ENCODE measurements at places on chromosomes 7 and 10.

- no peak for DNase-seq
Measured at GRCh38 chr10:47278152-47278473, 21.9 kb upstream of the GDF10 start.

DNA sequence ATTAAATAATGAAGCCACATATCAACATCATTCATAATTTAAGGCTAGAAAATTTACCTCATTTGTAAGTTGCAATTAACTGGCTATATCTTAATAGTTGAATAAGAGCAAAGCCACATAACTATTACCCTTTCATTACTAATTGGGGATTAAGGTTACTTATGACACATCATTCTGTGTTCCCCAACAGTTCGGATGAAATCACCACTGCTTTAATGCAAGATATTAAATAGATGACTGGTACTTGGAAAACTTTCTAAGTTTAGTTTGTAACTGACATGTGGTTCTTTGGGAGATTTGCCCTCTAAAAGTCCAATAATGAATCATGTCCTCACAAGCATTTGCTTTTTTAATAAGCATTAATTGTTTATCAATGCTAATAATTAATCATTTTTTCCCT is 109.1 kb downstream of the MTERF1 start:
- DNase-seq, result no peak

DNA sequence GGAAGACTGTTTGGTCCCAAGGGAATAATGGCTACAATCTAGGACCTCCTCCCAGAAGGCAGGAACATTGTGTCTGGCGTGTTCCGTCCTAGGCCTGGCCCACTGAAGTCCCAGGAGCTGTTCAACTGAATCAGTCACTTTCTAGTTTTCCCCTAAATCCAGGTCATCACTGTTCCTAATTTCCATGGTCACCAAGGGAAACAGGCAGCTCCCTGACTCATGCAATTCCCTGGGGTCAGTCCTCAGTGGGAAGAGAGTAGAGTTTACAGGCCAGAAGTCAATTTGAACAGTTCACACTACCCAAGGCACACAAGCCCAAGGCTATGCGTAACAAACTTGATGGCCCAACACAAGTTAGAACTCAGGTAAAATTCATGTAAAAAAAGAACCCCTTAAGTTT is 44.0 kb downstream of the CREB3L2 start:
- no peak for DNase-seq

- no peak for DNase-seq
Measured at GRCh38 chr10:116715341-116715740, 27.0 kb downstream of the HSPA12A start.

- no peak for DNase-seq
Measured at GRCh38 chr10:96512524-96513304, 1.0 kb downstream of the TLL2 start.

GRCh38 chr7:138603549-138604318 is 97.4 kb downstream of the SVOPL start:
- no peak for DNase-seq

DNA sequence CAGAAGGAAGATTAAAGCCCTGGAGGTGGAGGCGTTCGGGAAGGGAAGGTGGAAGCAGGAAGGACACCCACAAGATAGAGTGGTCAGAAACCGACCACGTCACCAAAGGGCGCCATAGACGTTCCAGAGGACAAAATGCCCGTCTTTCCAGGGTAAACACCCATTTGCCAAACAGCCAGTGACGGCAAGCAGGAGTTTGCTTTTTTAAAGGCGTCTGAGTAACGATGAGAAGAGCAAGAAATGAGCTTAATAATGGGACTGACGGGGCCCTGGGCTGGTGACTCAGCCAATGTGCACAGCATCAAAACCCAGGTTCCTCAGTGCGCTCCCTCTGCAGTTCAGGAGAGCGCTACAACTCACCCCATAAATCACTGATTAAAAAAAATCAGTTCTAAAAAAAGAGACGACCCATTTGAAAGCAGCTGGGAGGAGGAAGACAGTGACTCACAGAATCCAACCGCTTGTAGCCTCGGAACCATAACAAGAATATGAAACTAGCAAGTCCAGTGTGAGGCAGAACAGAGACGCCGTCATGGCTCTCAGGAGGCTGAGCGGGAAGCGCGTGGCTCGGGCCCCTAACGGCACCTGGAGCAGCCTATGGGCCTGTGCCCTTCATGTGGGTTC is 5.9 kb downstream of the DIP2C start:
- DNase-seq, result no peak

- no peak for DNase-seq
Measured at GRCh38 chr7:139427788-139428187, 55.7 kb downstream of the KLRG2 start.

DNA sequence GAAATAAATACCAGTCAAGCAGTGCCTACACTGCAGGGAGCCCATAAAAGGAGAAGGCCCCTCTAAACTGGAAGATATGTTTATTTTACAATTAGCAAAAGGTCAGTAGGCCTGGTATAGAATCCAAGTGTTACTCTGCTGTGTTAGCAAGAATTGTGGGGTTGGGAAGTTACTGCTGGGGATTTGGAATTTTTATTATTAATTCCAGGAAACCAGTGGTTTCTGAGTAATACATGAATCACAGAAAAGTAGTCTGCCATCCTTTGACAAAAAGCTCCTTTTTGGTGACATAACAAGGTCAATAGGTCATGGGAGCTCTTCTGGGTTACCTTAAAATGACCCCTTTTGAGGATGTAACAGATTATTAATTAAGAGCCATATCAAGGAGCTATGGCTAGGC is 67.4 kb downstream of the ZNF92 start:
- DNase-seq, result no peak

GRCh38 chr10:66629996-66630395 is 295.8 kb upstream of the LRRTM3 start:
- DNase-seq, result no peak

DNA sequence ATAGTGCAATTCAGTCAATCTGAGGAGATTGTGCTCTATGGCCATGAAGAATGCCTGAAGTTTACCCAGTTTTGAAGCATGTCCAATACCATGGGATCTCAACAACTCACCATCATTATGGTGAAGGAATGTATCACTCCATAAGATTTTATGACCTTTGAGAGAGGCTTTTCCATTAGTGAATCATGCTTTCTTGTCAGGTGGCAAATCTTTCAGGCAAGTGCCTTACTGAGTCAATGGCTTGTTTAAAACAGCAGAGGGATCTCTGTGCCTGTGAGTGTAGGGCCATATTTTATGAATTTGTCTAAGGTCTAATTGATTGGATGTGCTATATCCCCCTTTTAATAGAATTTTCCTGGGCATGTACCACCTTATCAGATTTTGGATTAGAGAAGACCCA is 131.5 kb downstream of the CCDC7 start:
- no peak for DNase-seq

DNA sequence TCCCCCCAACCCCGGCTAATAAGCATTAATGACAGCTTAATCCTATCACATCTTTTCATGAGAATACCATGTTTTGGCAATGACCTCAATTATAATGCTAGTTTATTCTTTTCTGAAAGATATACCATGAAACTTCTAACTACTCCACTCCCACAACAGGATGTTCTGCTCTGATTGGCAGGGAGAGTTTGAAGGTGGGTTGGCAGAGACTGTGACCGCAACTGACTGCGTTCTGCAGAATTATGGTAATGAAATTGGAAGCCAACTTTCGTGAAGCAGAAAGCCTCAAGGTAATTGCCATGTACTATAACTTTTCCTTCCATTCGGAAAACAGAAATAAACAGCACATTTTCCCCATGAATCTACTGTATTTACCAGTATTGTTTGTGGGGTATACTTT is 288.2 kb upstream of the SEMA3D start:
- DNase-seq, result no peak

DNA sequence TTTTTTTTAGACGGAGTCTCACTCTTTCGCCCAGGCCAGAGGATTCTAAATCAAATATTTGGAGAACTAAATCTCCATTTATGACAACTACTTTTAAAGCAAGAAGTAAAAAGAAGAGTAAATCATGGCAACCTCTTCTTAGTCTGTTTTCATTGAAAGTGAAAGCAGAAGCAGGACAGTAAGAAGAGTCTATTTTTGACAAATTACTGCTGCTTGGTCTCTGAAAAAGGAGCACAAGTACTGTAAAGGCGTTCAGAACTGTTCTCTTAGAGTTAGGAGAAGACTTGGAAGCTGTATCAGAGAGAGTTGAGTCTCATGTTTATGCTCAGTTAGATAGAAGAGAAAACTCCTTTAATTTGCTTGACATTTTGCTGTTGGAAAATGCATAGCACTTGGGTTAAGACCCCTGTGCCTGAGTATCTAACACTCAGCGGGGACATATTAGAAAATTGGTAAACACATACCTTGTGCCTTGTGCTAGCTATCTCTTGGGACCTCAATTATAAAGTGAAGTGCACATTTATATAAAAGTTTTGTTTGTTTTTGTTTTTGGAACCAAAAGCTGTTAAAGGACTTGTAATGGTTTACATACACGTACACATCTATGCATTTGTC is 433.0 kb downstream of the ANKRD7 start:
- DNase-seq, result no peak

- DNase-seq, result no peak
Measured at GRCh38 chr7:101626758-101627157, 2.3 kb downstream of the MYL10 start.

DNA sequence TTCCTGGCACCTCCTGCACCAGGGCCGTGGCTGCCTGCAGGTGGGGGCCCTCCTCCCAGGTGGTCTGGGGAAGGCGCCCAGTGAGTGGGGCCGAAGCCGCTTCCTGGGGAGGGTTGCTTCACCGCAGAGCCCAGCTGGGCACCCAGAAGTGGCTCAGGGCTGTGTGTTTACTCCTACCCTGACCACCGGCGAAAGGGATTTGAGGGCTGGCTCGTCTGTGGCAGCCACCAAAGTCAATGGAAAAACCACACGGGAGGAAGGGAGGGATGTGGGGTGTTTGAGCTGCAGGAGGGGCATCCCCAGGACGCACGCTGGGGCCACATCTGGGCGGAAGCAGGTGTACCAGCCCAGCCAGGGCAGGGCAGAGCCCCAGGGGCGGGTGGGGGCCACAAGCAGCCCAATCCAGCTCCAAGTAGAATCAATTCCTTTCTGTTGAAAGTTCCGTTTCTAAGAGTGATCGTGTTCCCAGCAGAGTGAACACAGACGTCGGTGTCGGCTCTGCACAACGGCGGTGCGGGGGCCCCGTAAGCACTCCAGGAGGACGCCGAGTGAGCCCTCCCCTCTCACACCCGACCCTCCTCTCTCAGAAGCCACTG is 69.9 kb downstream of the FOXL3 start:
- DNase-seq, result no peak

DNA sequence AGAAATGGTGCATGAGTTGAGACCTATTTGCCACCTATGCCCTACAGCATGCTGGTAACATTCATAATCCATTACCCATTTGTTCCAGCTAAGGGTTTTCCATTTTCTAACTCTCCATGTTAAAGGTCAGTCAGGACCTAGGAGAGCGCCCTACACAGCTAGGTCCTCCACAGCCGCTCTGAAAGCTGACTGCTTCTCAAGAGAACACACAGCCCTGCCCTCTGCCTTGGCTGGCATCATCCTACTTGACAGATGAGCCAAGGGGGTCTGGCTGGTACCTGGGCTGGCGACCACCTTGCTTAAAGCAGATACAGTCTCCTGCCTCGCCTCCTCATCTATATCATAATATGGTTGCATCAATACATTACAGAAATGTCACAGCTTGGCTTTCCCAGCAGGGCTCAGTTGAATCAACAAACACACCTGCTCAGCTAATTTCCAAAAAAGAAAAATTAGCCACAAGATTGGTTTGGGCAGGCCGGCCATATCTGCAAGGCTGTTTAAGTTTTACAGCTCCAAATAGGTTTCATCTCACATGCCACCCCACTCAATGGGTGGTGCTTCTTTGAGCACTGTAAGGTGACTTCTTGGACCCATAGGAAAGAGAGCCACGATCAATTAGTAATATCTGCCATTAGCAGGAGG is 17.3 kb downstream of the TLL2 start:
- no peak for DNase-seq

- DNase-seq, result no peak
Measured at GRCh38 chr7:30175180-30175579, 40.4 kb downstream of the MTURN start.

GRCh38 chr10:34205452-34205851 is 609.6 kb downstream of the PARD3 start:
- DNase-seq, result no peak

DNA sequence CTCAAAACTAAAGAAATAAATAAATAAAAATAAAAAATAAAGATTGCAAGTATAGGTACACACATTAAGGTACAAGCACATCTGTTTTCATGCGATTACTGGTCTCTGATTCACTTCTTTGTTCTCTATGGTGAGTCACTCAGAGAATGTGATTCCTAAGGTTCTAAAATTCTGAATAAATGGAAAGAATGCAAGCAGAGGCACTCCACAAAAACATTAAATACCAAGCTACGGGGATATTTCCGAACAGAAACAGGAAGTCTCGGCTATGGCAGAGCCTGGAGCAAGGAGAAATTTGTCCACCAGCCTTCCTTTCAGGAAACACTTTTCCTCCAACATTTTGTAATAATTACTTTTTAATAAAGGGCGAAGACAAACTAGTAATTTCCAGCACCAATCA is 1.4 kb downstream of the VOPP1 start:
- no peak for DNase-seq

- DNase-seq, result no peak
Measured at GRCh38 chr7:92634205-92634604, 44.0 kb upstream of the FAM133B start.

DNA sequence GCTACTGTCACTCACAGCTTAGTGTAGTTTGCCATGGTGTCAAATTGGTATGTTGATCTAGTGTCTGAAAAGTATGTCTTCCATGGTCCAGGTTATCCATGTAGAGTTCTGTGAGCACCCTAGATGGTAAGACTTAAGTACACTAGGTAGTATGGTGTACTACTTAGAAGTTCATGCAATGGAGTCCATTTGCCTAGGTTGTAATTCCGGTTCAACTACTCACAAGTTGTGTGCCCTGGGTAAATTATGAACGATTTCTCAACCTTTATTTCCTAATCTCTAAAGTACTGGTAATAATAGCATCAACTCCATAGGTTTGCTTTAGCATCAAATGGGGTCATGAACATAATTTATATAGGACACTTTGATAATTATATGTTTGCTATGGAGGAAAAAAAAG is 666.2 kb upstream of the CELF2 start:
- no peak for DNase-seq
